HepG2 (cell line): ENCODE measurements at places on chromosomes 16 and 17. TPM values are rescaled to one million over a fixed set of nuclear protein-coding genes. Genes with fewer than 3 reads are reported as not detected.

TSPAN10 gene
- 0.54 and 0.67 TPM in 2 replicates for polyA plus RNA-seq

EARS2 gene
- polyA plus RNA-seq = 49.4 and 54.7 TPM in 2 replicates

IRX5 gene
- polyA plus RNA-seq = not detected in 2 replicates

PLA2G10 gene
- polyA plus RNA-seq = not detected in 2 replicates

NOS2 gene
- polyA plus RNA-seq = 0.03 TPM in 1 of 2 replicates, not detected in the other

TP53TG3C gene
- polyA plus RNA-seq = not detected in 2 replicates
